ENCODE measurements at places on chromosomes 6 and 20.

DNA sequence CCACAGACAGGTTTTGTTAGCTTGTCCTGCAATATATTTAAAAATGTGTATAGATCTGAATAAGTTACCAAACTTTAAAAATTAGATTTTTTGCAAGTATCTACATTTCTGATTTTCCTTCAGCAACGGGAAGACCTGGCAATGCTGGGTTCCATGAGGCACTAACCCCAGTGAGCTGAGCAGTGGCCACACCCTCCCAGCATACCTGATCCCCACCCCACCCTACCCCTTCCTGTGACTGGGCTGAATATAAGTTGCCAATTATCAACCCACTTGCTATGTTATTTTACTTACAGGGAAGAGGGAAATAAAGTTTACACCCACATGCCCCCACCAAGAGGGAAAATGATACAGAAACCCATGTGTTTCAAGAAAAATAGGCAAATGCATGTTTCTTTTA is 70.3 kb upstream of the RALGAPA2 start:
- no peak for DNase-seq

DNA sequence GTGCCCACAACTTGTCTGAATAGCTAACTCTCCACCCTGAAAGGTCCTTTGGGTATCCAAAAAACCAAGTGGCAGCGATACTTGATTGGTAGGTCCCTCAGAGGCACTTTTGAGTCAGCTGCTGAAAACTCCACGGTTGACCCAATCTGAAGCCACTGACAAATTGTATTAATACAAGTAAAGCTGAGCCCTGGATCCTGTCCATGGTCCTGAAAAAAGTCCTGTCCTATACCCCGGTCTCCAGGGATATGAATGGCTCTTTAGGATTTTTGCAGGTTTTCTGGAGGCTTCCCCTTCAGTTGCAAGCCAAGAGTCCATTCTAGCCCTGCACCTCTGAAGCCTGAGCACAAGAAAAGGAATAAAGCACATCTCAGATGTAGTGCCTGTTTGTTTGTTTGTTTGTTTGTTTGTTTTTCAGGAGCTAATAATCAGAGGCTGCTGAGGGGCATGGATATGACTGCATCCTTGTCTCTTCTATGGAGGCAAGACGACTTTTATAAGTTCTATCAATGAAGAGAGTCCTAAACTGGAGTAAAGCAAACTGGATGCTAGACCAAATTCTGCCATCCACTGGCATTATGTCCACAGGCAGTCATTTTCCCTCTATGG is 1.7 kb upstream of the SLC12A5 start:
- DNase-seq, result peak; percentile 16

- no peak for DNase-seq
Observed at GRCh38 chr20:45685896-45686295, 15.9 kb upstream of the WFDC11 start.

DNA sequence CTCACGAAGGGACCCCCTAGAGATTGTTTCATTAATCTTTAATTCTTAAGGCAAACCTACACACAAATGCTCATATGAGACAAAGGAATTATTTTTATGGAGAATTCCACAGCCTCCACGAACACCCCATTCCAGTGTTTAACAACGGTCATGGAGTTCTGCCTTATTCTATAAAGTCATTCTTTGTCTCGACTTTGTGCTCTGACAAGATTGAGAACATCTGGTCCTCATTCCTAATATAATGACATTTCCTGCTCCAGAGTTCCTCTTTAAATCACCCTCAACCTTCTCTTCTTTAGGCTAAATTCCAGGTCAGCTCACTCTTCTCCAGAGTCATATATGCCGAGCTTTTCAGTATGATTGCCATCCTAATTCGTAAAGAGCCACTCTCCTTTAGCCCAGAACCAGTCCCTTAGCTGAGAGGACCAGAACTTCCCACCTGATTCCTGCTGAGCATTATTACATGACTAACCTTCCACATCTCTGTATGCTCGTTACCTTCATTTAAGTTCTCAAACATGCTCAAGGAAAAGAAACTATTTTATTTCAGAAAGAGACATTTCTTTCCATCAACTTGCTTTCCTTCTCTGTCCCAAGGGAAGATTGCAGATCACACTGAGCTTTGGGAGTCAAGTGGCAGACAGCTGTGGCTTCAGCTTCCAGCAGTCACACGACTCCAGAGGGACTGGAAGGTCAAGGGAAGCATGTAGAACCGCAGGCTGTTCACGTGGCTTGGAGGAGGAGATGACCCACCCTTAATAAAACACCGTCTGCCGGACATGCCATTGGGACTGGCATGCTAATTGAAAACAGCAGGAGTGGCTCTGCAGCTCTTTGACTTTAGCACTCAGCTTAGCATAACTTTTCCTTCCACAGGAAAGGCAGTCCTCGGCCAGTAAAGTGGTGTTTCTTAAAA is 467.1 kb upstream of the HSF2 start:
- peak; percentile 98 for DNase-seq

DNA sequence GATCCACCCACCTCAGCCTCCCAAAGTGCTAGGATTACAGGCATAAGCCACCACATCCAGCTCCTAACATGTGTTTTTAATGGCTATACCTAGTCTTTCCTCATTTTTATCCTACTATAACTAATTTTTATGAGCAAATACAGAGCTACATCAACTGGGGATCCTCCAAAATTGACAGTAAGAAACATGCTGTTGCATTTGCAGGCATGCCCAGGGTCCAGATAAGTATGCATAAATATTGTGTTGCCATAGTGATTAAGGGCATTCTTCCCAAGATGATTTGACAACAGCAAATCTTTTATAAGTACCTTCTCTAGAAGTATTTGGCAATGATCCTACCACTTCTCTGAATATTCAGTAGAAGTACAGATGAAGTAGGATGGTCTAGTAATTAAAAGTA is 41.9 kb upstream of the MOXD1 start:
- DNase-seq, result peak; percentile 66

DNA sequence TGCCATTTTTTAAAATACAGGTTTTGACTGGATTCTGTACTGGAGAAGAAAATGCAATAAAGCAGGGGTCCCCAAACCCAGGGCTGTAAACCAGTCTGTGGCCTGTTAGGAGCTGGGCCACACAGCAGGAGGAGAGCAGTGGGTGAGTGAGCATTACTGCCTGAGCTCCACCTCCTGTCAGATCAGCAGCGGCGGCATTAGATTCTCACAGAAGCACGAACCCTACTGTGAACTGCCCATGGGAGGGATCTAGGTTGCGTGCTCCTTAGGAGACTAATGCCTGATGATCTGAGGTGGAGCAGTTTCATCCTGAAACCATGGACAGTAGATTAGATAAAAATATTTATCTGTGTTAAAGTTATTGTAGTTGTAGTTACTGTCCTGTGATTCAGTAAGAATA is 21.1 kb upstream of the FBXO9 start:
- no peak for DNase-seq

GRCh38 chr6:138944412-138944811 is 43.6 kb downstream of the REPS1 start:
- no peak for DNase-seq

- DNase-seq, result no peak
Observed at GRCh38 chr20:44069203-44070011, 117.6 kb downstream of the JPH2 start.

GRCh38 chr20:63215101-63216040 is 560 bp downstream of the YTHDF1 start:
- DNase-seq, result no peak

- no peak for DNase-seq
Observed at GRCh38 chr6:30396833-30397479, 52.0 kb downstream of the RPP21 start.

GRCh38 chr6:3001146-3001772 is 1.6 kb downstream of the NQO2 start:
- DNase-seq, result no peak

DNA sequence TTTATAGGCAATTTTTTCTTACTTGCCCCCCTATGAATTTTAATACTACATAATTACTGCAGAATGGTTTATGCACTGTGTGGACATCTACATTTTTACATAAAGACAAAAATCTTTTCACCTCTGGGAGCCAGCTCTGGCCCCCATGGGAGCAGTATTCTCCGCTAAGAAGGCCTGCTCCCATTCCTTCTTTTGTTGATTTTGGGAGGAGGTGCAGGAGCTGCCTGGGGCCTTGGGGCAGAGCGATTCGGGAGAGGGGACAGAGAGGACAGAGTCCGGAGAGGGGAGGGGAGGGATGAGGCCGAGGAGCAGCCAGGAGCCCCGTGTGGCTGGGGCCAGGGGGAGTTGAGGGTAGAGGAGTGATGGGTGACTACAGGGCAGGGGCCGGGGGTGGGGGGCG is 452.0 kb downstream of the PREX1 start:
- DNase-seq, result no peak

GRCh38 chr6:80343511-80343910 is 237.0 kb downstream of the BCKDHB start:
- no peak for DNase-seq

DNA sequence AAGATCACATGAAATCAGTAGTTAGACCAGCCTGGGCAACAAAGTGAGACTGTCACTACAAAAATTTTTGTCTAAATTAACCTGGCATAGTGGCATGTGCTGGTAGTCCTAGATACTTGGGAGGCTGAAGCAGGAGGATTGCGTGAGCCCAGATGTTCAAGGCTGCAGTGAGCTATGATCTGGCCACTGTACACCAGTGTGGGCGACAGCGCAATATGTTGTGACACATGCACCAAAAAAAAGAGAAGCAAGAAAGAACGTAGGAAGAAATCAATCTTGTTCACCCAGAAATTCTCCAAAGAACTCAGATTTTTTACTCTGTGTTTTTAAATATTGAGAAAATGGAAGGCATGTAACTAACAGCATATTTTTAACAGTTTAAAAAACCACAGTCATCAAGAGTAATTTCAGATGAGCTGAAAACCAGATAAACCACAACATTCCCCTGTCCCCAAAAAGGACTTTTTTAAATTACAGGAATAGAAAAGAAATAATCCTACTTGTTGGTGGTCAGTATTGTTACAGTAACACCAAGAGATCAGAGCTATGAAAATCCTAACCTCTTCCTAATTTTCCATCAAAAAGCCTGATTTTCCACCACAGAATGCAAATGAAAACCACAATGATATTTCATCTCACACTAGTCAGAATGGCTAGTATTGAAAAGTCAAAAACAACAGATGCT is 240.2 kb downstream of the KHDC1L start:
- DNase-seq, result no peak

DNA sequence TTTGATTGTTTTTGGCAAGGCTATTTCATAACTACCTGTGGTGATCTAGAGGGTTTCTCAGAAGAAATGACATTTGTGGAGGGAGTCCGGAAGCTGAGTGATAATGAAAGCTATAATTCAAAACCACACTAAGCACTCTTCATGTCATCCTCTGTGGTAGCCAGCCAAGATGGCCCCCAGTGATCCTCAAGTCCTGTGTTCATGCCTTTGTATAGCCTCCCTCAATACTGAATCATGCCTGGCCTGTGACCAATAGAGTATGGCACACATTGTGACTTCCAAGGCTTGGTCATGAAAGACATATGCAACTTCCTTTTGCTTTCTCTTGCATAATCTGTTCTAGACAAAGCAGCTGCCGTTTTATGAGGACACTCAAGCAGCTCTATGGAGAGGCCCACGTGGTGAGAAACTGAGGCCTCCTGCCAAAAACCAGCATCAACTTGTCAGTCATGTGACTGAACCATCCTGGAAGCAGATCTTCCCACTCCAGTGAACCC is 12.8 kb upstream of the DNAAF9 start:
- peak; percentile 75 for DNase-seq

DNA sequence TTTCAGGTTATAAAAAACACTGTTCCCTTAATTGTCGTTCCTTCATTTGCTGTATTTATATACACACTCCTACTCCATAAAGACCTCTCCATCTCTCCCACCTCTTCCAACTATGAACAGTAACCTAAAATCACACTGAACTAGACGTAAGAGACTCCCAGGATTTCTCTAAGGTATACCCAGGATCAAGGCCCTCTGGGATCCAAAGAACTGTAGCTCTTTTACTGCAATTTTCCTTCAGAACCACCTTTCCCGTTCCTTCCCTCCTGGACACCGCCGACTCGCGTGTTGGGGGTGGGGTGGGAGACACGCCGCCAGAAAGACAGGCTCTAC is 680 bp downstream of the LATS1 start:
- DNase-seq, result no peak

DNA sequence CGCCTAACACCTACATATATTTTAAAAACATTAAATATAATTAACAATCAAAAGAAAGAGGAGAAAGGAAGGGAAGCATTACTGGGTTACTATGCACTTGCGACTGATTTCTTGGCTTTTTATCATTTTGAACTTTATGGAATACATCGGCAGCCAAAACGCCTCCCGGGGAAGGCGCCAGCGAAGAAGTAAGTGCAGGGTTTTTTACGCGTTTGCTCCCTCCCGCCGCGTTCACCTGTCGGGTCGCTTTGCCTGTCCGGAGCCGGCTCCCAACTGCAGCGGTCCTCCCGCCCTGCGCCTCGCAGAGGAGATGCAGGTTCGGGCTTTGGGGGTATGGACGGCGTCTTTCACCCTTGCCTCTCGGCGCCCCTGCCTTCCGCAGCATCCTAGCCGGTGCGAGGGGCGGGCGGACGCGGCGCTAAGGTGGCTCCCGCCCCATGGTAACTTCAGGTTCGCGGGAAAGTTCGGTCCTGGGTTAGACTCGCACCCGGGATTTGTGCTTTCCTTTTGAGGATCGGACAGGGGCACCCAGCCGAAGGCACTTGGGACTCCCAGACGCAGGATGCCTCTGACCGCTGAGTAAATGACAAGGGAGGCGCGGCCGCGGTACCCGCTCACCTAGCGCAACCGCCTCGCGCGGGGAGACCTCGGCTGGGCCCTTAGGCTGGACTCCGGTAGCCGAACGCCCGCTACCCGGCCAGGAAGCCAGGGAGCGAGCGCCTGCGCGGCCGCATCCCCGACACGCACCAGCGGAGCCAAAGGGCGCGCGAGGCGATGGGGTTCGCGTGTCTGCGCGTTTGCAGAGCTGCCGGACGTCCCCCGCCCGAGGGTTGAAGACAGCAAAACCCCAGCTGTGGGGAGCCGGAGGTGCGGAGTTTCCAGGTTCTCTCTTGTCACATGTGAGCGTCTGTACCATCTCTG is 891 bp downstream of the RSPO3 start:
- DNase-seq, result no peak

DNA sequence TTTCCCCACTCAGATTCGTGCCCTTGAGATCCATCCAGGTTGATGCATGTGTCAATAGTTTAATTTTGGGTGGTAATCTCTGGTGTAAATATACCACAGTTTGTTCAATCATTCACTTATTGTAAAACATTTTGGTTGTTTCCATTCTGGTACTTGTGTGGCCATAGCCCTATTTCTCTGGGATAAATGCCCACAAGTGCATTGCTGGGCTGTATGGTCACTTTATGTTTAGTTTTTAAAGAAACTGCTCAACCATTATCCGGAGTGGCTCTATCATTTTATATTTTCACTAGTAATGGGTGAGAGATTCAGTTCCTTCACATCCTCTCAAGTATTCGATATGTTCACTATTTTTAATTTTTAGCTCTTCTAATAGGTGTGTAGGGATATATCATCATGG is 60.7 kb upstream of the RNF24 start:
- no peak for DNase-seq

- DNase-seq, result peak; percentile 14
Observed at GRCh38 chr6:118350881-118351430, 197.1 kb upstream of the PLN start.

Data from AG09309 (cell line).